Left ventricle myocardium inferior (tissue), 1 donor: ENCODE measurements at places on chromosomes 3 and 15. TPM values are rescaled to one million over a fixed set of nuclear protein-coding genes. Genes with fewer than 3 reads are reported as not detected.

Gene KBTBD13
- total RNA-seq: 5.2 TPM

Gene SLC28A2
- not detected for total RNA-seq

Gene CCR4
- total RNA-seq: not detected

Gene DUOXA2
- not detected for total RNA-seq

Gene ERICH6
- 0.55 TPM for total RNA-seq

Gene ATP11B
- 32.4 TPM for total RNA-seq

Gene GPR27
- total RNA-seq: 7.3 TPM
